Liver (tissue), 10 donors: ENCODE measurements at places on chromosomes 5 and 9.

GRCh38 chr9:37062336-37062735 is 28.3 kb upstream of the PAX5 start:
- DNase-seq = no peak

GRCh38 chr5:103271570-103272289 is 13.2 kb downstream of the MACIR start:
- no peak for DNase-seq

- no peak for DNase-seq
Observed at GRCh38 chr5:157059093-157059539, at the start of gene HAVCR1. HAVCR1 (minus strand) TSS chr5:157059116; CDS start chr5:157057943, 1,173 bp downstream.

GRCh38 chr5:35309365-35310130 is 79.3 kb upstream of the PRLR start:
- DNase-seq = no peak

DNA sequence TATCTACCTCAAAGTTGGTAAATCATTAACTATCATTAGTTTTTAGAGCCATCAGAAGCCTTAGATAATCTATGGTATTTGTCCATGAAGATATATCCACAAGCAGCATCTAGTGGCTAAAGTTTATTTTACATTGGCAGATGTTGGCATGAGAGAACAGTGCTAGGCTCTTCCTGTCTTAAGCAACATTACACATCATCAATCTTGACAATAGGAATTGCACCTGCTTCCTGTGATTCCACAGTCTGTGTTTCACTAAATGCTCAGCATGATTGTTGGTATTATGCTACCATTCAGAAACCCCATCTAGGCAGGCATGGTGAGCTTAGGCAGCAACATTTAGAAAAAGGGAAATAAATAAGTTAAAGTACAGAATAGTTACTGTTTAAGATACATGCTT is 246.6 kb downstream of the SLCO4C1 start:
- DNase-seq = no peak

GRCh38 chr5:131245312-131245711 is 18.5 kb upstream of the CDC42SE2 start:
- DNase-seq = no peak

GRCh38 chr5:170691657-170692056 is 91.9 kb upstream of the GABRP start:
- no peak for DNase-seq

- no peak for DNase-seq
Observed at GRCh38 chr5:76579166-76579937, 43.9 kb downstream of the F2RL2 start.

DNA sequence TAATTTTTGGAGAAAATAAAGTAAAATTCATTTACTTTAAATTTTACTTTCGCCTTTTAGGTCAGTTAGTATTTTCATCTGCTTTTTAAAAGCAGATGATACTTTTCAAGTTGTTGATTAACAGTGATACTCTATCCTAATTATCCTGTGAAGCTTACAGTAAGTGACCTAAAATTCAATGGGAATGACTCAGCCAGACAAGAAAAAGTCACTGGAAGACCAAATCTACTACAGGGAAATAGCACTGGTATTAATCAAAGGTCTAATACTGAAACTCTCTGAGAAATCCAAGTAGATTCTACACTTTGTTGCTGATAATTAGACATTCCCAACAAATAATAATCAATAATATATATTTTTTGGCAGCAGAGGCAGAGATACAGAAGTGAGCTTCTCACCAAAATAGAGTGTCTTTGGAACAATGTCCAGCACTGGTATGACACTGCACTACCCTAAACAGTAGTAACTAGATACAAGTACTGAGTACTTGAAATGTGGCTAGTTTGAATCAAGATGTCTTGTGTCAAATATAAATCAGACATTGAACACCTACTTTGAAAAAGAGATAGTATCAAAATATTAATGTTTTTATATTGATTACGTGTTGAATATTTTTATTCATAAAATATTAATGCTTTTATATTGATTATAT is 22.8 kb upstream of the ELL2 start:
- no peak for DNase-seq

- no peak for DNase-seq
Observed at GRCh38 chr5:67518227-67518626, 321.6 kb upstream of the CD180 start.

- DNase-seq = no peak
Observed at GRCh38 chr9:134670042-134670525, 28.5 kb downstream of the COL5A1 start.

- no peak for DNase-seq
Observed at GRCh38 chr5:82804155-82804690, 273.0 kb downstream of the TMEM167A start.

- no peak for DNase-seq
Observed at GRCh38 chr5:122730456-122730855, 44.4 kb upstream of the SNX2 start.

GRCh38 chr5:169344629-169345028 is 43.7 kb upstream of the SLIT3 start:
- DNase-seq = no peak

GRCh38 chr9:16624744-16625117 is 245.7 kb downstream of the BNC2 start:
- DNase-seq = no peak

- DNase-seq = no peak
Observed at GRCh38 chr5:129099184-129099569, 4.6 kb downstream of the ISOC1 start.

GRCh38 chr9:127176631-127177030 is 54.2 kb upstream of the ANGPTL2 start:
- no peak for DNase-seq

DNA sequence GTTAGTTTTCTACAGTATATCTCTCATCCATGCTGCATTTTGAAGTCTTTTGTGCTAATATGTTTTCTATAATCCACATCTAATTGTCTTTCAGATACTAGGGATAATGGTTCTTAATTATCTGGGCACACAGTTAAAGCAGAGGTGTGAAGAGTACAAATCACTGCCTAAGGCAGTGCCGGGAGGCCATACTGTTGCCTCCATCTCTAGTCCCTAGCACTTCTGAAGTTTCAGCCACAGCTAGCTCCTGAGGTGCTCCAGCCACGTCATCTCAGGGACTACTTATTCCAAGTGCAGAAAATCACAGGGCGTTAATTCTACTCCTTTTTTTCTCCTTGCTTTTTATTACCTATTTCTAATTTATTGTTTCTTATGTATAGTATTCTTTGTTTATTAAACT is 760.0 kb upstream of the FAM174A start:
- DNase-seq = no peak

- DNase-seq = no peak
Observed at GRCh38 chr5:92944903-92945604, 636.0 kb downstream of the NR2F1-AS1 start.

DNA sequence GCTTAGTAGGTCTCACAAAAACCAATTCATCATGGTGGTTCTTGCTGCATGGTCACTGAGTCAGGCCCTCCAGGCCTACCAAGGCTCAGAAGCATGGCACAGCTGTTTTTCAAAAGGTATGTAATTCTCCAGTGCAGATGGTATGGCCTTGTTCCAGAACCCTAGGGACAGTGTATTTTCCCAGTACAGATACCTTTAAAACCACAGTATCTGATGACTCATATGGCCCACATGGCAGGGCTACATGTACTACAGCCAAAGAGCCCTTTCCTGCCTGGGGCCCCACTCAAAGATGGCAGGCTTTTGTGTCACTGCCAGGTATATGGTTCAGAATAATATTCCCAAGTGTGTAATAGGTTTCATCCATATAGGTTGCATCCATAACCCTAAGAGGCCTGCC is 16.5 kb downstream of the CSF2 start:
- DNase-seq = no peak

DNA sequence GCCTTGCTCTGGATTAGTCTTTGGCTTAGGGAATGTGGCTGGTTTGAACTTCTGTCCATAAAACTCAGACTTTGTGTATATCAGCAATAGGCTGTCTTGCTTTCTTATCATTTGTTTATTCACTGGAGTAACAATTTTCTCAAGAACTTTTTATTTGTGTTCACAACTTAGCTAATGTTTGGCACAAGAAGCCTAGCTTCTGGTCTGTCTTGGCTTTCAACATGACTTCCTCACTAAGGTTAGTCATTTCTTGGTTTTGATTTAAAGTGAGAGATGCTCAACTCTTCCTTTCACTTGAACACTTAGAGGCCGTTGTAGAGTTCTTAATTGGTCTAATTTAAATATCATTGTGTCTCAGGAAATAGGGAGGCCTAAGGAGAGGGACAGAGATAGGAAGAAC is 4.9 kb downstream of the FBXO38 start:
- no peak for DNase-seq

GRCh38 chr5:138461343-138462125 is 3.7 kb upstream of the EGR1 start:
- DNase-seq = no peak

DNA sequence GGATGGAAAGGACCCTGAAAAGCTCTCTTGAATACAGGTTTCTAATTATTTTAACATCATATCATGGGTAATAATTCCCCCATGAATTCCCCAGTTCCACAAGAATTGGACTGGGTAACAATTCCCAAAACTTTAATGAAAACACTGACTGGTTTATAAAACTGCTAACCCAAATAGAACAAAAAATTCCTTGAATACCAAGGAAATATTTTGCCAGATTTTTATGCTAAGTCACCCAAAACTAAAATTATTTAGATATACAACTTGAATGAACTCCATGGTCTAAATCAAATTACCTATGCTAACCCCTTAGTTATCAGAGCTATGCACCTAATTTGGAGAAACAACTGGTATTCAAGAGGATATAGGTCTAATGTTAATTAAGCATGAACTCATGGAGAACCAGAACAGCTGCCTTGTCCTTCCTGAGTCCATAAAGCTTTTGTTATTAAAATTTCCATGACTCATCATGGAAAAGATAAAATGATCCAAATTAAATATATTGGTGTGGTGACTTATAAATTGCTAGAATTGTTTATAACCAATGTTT is 164.9 kb upstream of the TUT7 start:
- DNase-seq = no peak

DNA sequence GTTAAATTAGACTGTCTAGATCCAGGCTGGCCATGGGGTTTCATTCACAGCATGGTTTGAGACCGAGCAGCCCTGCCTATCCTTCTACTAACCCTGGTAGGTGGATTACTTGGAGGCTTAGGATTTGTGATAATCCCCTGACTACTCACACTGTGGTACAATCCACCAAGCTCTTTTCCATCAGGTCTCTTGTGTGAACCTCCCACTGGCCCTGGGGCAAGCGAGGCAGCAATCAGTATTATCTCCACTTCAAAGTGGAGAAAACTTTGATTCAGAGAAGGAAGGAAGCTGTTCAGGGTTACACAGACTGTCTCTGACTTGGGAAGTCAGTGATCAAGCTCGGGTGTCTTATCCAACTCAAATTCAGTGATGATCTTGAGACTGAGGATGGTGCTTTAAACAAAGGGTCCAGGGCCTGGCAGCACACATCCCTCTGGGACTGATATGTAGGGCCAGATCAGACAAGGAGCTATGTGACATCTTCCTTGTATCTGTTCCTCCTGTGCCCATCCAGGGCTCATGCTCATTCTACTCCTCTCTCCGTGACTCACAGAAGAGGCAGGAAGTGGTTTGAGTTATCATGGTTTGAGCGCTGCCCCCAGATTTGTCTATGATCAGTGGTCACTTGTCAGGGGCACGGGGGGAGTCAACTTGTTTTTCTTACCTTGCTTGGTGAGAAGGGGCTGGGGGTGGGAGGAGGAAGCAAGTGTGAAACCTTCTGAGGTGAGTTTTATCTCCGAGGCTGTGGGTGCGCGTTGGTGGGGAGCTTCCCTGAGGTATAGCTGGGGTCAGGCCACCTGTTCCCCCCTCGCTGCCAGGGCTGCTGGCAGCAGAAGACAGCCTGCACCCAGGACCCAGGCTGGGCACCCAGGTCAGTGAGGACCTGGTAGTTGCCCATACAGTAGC is 48.6 kb downstream of the RGS3 start:
- DNase-seq = no peak

DNA sequence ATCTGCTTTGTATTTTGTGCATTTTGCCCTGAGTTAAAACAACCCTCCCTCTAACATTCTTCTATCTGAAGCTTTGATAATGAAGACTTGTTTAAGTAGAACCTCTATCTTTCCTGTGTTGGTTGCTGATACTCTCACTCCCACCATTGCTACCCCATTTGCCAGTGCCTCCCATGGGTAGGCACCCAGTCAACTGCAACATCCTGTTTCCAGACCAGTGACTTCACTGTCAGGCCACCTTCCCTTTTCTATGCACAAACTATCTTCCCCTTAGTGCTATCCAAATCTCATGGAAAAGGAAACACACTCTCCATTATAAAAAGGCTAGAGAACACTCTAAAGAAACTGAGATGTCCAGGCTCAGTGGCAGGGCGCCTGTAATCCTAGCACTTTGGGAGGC is 5.6 kb upstream of the IARS1 start:
- no peak for DNase-seq

DNA sequence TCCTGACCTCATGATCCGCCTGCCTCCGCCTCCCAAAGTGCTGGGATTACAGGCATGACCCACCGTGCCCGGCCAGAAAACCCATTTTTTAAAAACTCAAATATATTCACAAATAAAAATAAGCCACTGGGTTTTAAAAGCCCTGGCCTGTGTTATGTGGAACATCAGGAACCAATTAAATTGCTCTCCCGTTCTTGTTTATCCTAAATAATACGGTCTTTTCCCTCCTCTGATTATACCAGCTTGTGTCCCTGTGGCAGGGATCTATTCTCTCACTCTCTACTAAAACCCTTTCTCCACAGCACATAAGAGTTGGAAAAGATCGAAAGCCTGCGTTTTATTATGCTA is 30.1 kb upstream of the LPAR1 start:
- no peak for DNase-seq

- no peak for DNase-seq
Observed at GRCh38 chr9:33198165-33198564, 31.0 kb upstream of the B4GALT1 start.

GRCh38 chr9:99231711-99232110 is 9.6 kb downstream of the SEC61B start:
- no peak for DNase-seq

DNA sequence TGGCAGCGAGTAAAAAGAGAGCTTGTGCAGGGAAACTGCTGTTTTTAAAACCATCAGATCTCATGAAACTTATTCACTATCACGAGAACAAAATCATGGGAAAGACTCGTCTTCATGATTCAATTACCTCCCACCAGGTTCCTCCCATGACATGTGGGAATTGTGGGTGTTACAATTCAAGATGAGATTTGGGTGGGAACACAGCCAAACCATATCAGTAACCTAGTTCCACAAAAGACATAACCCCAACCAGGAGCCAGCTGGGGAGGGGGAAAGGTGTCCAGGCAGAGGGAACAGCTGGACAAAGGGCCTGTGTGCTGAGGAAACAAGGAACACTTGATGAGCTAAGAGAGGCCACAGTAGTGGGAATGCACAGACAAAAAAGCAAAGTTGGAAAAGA is 71.1 kb downstream of the BASP1 start:
- DNase-seq = no peak

DNA sequence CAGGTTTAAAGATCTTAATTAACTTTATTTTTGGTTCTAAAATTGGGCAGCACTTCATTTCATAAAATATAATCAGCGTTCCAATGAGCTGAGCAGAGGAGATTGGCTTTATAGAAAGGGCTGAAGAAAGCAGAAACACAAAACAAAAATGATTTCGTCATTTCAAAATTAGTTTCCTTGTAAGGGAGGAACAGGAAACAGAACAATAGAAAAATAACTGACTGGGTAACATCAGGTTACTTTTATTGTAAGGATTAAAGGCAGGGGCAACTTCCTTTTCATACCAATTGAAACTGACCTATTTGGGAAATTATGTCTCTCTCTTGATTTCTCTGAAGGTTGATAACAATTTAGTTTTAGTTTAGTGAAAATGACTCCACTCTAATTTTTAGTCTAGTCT is 157.1 kb downstream of the ATP10B start:
- no peak for DNase-seq
